ENCODE measurements at places on chromosomes 6 and 20.

GRCh38 chr20:23920408-23921325, 41.1 kb upstream of the CST5 start:
- no peak overlapping the region for H3K4me3 ChIP-seq
- H3K4me1 ChIP-seq, result peaks cover 3% of the 10 kb centered on the region
- no peaks in the 10 kb centered on the region for H3K27me3 ChIP-seq
- no peak for DNase-seq

DNA sequence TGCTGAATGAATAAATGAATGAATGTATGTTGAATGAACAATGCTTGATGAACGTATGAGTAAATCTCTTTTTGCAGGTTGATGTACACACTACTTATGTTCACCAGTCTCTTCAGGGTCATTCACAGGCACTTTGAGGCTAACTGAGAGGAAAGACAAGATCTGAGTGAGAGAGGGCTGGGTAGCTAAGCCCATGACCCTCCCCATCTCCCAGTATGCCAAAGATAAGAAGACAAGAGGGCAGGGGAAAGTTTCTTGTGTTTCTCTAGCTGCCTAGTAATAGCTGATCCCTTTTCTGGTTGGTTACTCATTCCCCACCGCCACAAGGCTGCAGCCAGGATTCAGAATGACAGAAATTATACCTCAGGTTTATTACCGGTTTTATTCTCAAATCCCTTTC, 90.7 kb downstream of the CEP57L1 start:
- H3K4me3 ChIP-seq, result no peak overlapping the region
- H3K27me3 ChIP-seq, result no peaks in the 10 kb centered on the region
- H3K27ac ChIP-seq, result no peak overlapping the region
- no peaks in the 10 kb centered on the region for H3K4me1 ChIP-seq

DNA sequence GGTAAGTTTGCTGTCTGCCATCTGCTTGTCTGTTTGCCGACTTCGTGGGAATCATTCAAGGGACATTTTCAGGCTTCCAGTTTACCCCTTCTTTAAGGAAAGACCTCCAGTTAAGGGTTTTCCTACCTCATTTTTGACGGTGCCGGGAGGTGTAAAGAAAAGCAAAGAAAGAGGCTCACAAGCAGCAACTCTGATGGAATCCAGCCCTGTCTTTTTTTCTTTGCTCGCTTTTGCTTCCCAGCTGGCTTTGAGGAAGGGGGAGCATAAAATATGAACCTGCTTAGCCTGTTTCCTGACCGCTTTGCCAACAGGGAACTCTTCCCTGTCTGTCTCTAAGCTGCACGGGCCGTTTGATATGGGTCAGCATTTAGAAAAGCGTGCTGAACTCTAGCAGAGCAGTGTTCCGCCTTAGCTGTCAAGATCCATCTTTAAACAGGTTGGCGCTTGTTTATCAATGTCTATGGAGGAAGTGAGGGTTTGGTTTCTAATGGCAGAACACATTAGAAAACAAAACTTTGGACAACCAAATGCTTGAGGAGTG, 13.8 kb downstream of the SYTL3 start:
- peaks cover 55% of the 10 kb centered on the region for H3K36me3 ChIP-seq
- H3K4me1 ChIP-seq, result peaks cover 7% of the 10 kb centered on the region
- no peaks in the 10 kb centered on the region for H3K27me3 ChIP-seq
- H3K4me3 ChIP-seq, result no peak overlapping the region

GRCh38 chr20:32112841-32113240, 3.3 kb downstream of the TM9SF4 start:
- H3K36me3 ChIP-seq, result no peaks in the 10 kb centered on the region
- H3K4me1 ChIP-seq, result peaks cover 15% of the 10 kb centered on the region
- H3K27ac ChIP-seq, result no peak overlapping the region
- no peak for DNase-seq
- H3K27me3 ChIP-seq, result no peaks in the 10 kb centered on the region

DNA sequence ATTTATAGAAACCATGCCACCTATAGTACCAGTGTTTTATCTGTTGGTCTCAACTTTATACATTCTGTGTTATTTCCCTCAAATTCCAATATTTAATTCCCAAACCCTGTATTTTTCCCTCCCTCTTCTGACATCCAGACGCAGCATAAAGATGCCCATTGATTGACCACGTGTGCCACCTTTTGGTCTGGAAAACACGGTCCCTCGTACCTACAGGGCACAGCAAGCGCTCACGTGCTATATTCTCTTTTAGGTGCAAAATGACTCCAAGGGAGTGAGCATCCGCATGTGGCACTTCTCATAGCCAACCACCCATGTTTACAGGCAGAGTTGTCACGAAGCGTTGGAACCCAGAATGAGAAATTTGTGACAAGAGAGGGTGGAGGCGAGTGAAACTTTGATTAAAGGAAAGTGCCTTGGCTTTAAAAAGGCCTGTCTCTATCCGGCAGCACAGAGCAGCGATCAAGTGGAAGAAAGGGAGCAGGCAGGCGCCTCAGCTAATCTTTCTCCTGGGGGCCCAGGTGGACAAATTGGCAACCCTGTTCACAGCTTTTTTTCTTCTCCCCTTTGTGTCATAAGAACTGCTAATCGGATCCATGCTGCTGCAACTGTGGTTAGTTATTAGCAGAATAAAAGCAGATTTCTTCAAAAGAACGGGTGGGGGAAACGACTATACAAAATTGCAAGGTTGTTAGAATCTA, 225.9 kb downstream of the TMEM242 start:
- H3K27me3 ChIP-seq, result no peaks in the 10 kb centered on the region
- H3K36me3 ChIP-seq, result no peaks in the 10 kb centered on the region
- DNase-seq, result no peak
- H3K4me3 ChIP-seq, result no peak overlapping the region
- peaks cover 15% of the 10 kb centered on the region for H3K4me1 ChIP-seq
- no peak overlapping the region for H3K27ac ChIP-seq

DNA sequence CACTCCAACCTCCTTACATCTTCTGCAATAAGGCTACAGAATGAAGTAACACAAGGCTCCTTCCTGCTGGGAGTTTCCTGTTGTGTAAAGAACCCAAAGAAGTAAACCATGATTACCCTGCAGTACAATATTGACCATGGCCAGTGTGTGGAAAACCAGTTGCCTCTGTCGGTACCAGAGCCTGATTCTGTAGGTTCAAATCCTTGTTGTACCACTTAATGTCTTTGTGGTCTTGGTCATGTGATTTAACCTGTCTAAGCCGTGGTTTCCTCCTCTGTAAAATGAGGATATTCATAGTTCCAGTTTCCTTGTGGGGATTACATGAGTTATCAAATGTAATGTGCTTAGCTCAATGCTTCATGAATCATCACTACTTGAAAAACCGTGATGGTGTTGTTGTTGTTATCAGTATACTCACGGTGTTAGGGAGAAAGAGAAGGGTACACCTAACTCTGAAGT, 60.3 kb upstream of the PRELID3B start:
- peaks cover 4% of the 10 kb centered on the region for H3K4me1 ChIP-seq
- H3K27me3 ChIP-seq, result no peaks in the 10 kb centered on the region
- no peak for DNase-seq

DNA sequence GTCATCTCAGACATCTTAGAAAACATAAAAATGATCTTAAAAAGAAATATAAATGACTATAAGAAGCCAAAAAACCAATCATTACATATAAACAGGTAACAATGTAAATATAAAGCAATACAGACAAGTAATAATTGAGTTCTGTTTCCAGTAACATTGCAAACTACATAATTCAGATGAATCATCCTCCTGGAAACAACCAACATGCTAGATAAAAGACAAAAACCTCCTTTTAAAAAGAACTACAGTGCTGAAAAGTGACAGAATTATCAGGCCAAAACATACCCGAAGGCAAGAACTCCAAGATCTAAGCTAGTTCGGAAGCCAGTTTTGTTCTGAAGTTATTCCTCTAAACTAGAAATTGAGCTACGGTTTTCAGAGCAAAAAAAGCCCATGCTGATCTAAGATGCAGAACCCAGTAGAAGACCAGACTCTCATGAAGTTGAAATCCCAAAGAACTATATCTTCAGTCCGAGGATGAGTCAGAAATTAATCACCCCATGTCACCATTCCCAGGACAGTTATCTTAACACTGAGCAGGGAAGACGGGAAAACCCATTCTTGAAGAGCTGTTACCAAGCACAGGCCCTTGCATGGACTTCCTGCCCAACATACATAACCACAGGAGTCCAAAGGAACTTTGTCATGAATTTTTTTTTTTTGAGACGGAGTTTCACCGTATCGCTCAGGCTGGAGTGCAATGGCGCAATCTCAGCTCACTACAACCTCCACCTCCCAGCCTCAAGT, 9.8 kb downstream of the PGM3 start:
- no peak for DNase-seq
- no peak overlapping the region for H3K4me3 ChIP-seq
- H3K4me1 ChIP-seq, result no peaks in the 10 kb centered on the region
- no peaks in the 10 kb centered on the region for H3K27me3 ChIP-seq

DNA sequence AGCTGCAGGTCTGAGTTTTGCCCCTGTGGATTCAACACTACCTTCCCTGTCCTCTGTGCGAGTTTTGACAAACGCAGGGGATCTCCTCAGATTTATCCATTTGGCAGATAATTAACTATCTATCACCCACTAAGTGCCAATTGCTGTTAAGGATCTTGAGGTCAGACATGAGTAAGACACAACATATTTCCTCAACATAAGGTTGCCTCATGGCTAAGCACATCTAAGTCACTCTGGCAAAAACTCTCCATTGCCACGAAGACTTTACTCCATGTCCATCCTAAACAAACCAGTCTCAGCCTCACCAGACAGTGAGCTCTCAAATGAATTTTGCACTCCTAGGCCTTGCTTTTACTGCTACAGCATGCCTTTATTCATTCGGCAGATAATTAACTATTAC, 408.4 kb downstream of the MAFB start:
- no peaks in the 10 kb centered on the region for H3K27me3 ChIP-seq
- H3K4me3 ChIP-seq, result no peak overlapping the region
- no peak for DNase-seq
- H3K4me1 ChIP-seq, result no peaks in the 10 kb centered on the region
- H3K27ac ChIP-seq, result no peak overlapping the region
